ENCODE measurements at places on chromosomes 3 and 15.

DNA sequence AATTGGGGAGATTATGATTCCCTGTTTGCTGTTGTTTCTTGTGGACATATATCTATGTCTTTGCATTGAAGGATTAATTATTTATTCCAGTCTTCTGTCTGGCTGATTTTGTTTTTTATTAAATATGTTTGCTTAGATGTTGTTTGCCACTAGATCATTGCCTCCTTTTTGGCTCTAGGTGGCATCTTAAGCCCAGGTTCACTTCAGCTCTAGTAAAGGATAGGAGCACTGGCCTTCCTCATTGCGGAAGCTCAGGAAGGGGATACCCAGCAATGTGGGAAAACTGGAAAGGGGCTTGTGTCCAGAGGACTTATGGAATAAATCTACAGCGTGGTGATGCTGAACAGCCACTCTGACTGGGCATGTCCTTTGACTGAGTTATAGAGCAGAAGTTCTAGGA is 821.6 kb downstream of the PDCD6IP start:
- DNase-seq = no peak

GRCh38 chr3:196585044-196585757 is 16.7 kb downstream of the FBXO45 start:
- no peak for DNase-seq

DNA sequence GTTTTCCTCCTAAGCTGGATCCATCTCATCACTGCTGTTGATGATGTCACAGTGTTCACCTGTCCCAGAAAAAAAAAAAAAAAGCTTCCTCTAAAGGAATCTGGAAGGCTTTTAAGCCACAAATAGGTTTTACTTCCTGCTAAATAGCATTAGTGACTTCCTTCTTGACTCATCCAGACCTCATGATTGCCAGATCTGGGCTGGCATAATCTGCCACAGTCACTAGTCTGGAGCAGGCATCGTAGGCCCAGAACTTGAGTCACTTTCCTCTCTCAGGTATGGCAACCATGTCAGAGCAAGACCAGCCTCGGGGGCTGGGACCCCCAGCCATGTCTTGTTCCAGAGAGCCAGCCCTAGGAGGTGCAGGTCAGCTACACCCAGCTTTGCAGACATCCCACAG is 266.5 kb upstream of the CADM2 start:
- DNase-seq = no peak

GRCh38 chr15:81950841-81951414 is 94.9 kb downstream of the MEX3B start:
- DNase-seq = peak; percentile 75

GRCh38 chr15:27045796-27046195 is 74.8 kb downstream of the GABRG3 start:
- no peak for DNase-seq

DNA sequence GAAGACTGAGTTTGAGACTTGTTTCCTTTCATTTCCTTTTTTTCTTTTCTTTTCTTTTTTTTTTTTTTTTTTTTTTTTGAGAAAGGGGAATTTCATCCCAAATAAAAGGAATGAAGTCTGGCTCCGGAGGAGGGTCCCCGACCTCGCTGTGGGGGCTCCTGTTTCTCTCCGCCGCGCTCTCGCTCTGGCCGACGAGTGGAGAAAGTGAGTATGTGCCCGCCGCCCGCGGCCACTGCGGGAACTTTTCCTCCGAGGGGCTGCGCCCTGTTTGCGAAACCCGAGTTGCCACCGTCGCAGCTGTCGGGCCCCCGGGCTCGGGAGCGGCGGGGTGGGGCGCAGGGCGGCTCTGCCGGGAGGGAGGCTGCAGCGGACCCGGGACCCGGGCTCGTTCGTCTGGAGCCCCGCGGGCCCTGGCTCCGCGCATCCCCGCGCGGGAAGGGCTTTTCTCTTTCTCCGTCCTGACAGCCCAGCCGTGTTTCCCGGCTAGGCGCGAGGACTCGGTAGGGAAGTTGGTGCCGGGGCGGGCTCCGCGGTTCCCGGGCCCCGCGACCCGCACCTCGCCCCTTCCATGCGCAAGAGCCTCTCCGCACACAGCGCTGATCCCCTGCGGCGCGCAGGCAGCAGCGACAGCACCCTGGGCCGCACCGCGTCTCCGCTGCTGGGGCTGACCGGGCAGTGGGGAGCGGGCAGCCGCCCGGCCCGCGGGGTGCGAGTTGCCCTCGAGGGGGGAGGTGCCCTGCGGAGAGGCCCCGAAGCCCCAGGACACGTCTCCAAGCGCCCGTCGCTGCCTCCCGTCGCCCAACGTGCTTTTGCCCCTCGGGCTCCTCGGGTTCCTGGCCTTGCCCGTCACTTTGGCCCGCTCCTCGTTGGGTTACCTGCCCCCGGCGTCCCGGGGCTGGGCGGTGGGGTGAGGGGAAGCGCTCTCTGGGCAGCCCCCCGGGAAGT is 1.4 kb downstream of the IGF1R start:
- DNase-seq = no peak

- no peak for DNase-seq
Observed at GRCh38 chr3:177379045-177379444, 181.8 kb upstream of the TBL1XR1 start.

- no peak for DNase-seq
Observed at GRCh38 chr15:39704235-39704634, 78.4 kb downstream of the FSIP1 start.

DNA sequence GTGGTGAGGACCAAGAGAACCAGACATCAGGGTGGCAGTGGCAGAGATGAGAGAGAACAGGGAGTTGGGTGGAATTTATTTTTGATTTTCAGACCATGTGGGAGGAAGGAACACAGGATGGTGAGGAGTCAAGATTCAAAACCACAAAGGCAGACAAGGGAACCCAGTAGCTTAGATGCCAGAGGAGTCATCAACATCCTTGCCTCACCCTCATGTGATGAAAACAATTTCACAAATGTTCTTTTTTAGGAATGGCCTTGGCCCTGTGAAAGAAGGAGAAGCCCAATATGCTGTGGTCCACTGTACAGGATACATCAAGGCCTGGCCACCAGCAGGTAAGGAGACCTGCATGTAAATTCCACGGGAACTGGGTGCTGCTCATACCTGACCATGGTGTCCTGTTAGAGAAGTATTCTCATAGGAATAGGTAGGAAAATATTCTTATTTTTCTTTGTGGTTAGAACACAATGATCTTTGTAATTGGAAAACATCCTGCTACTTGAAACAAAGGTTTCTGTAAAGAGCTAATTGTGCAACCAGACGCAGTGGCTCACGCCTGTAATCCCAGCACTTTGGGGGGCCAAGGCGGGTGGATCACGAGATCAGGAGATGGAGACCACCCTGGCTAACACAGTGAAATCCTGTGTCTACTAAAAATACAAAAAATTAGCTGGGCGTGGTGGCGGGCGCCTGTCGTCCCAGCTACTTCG is 110.0 kb downstream of the ARNT2 start:
- DNase-seq = peak; percentile 75

DNA sequence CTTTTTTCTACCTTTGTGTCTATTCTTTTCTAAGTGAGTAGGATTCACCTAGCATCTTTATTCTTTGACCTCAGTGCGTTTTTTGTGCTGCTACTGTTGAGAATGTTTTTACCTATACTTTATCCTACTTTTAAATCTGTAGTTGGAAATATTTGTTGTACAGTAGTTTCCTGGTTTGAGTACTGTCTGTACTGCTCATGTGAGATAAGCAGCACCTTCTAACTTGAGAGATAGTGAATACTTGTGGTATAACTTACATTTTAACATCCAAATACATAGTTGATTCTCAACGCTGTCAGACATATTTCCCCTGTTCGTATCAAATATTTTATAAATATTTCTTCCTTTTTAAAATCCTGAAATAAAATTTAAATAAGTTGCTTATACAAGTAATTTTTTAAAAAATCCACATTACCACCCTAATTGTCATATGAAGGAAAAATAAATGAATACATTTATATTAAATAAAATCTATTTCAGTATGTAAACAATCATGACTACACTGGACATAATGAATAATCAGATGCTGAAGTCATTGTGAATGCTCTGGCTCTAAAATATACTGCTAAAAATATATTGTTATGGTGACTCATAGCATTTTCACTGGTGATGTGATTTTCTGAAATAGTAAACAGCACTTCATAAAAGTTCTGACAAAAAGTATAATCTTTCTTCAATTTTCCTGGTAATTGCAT is 17.4 kb downstream of the ATP11B start:
- peak; percentile 58 for DNase-seq

DNA sequence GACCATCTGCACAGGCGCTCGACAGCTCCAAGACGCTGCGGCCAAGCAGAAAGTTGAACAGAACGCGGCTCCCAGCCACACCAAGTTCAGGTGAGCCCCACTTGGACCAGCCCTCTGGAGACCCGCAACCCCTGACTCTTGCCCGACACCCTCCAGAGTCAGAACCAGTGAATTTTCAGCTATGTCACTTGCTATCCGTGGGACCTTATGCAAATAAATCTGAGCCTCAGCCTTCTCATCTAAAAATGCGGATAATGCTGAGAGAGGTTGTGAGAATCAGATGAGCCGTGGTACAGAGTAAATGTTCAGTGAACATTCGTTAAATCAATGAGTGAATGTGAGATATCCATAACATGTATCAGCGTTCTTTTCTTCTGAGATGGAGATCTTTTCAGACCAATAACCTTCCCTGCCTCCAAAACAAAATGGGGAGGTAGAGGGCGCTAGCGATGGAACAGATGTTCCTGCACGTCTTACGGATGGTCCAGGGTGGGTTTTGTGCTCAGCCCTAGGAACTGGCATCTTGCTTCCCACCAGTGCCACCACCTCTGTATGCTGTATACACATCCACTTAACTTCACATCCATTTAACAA is 524 bp downstream of the MRPS11 start:
- DNase-seq = peak; percentile 14

- no peak for DNase-seq
Observed at GRCh38 chr3:32886296-32886695, 65.1 kb upstream of the CCR4 start.

- no peak for DNase-seq
Observed at GRCh38 chr3:9441501-9442221, 44.2 kb downstream of the SETD5 start.

DNA sequence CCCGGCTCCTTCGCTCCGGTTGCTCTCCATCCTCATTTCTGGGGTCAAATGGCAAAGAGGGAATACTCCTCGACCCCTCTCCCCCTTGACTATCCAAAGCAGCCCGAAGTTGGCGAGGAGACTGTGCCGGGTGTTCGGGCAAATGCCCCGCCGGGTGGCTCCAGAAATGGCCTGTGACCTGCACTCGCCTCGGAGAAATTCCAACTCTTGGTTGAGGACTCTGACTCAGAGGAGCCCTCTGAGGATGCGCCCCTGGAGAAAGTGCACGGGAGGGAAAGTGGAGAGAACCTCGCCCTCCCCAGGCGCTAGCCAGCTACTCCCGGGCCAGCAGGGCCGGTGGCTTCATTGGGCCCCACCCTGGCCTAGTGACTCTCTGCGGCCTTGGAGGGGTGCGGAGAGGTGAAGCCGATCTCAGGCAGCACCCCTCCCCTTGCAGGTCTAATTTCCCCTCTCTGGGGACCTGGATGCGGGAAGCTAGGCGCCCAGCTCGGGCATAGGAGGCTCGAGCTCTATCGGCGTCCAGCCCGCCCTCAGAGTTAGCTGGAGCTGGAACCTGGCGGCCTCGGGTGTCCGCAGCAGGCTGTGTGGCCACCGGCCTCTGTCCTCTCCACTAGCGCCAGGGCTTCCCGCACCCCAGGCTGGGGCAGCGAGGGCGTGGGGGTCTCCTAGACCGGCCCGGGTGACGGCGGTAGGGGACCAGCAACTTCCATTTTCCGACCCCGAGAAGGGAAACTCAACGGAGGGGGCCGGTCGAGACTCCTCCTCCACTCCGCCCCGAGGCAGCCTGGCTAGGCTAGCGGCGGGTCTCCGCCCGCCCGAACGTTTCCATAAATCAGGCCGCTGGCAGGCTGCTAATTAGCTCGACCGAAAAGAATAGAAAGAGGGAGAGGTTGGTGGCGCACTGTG is 29.4 kb downstream of the NR2F2 start:
- no peak for DNase-seq

- DNase-seq = no peak
Observed at GRCh38 chr15:81427176-81427575, 53.2 kb upstream of the TMC3 start.

GRCh38 chr3:119636891-119637611 is 23.3 kb downstream of the POPDC2 start:
- no peak for DNase-seq

DNA sequence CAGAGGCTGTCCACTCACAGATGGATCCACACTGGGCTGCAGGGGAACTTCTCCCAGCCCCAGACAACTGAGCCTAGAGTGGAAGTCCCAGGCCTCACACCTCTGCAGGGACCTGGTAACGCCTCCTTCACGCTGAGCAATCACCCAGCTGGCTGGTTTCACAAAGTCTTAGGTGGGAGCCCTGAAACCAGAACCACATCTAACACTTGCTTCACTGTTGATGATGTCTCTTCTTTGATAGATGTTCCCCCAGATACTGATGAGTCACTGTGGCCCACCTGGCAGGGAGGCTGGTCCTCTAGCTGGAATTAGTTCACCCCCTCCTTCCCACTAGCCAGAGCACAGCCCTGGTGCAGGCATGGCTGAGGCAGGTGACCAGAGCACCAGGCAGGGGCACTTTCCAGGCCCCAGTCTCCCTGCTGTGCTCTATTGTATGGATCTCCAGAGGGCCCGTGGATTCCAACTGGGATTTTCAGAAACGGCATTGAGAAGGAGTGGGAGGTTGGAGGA is 33.5 kb downstream of the MYL3 start:
- no peak for DNase-seq

DNA sequence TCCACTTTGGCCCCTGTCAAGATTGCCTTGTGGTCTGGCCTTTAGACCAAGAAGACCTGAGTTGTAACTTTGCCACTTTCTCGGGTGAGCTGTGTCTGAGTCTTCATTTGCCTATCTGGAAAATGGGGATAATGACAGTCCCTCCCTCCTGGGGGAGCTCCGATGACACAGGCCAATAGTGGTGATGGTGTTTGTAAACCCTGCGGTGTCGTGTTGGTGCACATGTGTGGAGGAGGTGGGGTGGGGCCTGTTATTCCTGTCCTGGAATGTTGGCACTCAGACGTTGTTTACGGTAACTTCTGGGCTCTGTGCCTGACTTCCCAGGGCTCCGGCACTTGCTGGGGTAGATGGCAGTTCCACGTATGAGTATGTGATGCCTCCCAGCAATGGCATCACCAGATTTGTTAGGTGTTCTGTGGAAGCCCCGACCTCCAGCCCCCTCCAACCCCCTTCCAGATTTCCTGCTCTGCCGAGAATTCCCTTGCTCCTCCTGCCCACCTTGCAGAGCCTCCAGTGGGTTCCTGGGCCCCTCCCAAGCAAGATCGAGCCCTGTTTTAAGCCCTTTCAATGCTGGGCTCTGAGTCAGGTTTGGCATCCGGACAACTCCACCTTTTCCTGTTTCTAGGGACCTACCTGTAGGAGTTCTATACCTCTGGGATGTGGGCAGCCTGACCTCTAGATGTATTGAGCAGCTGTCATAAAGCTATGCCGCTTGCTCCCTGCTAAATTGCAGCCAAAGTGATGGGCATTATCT is 31.4 kb downstream of the HRH1 start:
- peak; percentile 96 for DNase-seq

- DNase-seq = no peak
Observed at GRCh38 chr3:124478830-124479229, 251.4 kb upstream of the UMPS start.

GRCh38 chr3:152461460-152461859 is 192.7 kb downstream of the MBNL1 start:
- no peak for DNase-seq
